Hepatic stellate cell (primary cell): ENCODE measurements at places on chromosomes 4 and X.

- no peak for DNase-seq
Measured at GRCh38 chrX:5638572-5638971, 590.1 kb downstream of the NLGN4X start.

GRCh38 chr4:183691897-183692296 is 32.8 kb downstream of the TRAPPC11 start:
- DNase-seq = no peak

- DNase-seq = no peak
Measured at GRCh38 chr4:6714954-6715353, 1.0 kb upstream of the BLOC1S4 start.

DNA sequence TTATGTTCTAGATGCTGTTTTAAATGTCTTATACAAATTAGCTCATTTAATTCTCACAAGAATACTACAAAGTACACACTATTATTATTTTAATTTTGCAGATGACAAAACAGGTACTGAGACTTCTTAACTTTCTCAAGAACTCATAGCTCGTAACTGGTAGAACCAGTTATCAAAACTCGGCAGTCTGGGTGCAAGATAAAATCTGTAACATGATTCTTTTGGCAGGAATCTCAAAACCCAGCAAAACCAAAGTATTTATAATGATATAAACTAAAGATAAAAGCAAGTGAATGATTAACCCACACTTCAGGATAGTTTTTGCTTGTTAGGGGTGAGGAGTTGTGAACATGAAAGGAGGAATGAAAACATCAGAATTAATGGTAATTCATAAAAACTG is 27.6 kb downstream of the CLNK start:
- DNase-seq = no peak

GRCh38 chrX:154720067-154720466 is 30.8 kb downstream of the GAB3 start:
- no peak for DNase-seq

- no peak for DNase-seq
Measured at GRCh38 chrX:9062641-9063040, 28.7 kb upstream of the FAM9B start.

DNA sequence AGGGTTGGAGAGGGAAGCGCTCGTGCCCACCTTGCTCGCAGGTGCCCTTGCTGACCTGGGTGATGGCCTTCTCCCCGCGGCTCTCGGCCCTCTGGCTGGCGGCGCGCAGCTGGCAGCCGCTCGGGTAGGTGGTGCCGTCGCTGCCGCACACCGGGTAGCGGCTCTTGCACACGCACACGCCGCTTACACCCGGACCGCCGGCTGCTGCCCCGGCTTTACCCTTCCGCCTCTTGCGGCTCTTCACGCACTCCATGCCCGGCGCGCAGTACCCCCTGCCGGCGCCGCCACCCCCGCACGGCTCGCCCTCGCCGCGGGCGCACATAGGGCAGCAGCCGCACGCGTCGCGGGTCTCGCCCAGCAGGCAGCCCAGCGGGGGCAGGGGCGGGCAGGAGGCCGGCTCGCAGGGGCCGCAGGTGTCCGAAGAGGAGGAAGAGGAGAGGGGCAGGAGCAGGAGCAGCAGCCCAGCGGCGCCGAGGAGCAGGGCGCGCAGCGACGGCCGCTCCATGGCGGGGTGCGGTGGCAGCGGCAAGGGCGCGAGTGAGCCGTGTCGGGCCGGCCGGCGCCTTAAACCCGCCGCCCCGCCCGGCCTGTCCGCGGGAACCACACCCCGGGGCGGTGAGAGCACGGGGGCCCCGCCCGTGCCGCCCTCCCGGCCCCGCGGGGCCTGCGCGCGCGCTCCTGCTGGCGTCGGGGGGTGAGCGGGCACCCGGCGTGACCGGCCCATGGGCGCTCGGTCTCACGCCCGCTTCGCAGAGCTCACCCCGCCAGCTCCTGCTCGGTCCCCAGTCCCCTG is at the start of gene IGFBP7:
Gene IGFBP7 (minus strand): TSS at position 539 of the 793 bp plus-strand sequence. CDS start 34 bp downstream, at position 505.
- DNase-seq = peak; percentile 78

- no peak for DNase-seq
Measured at GRCh38 chrX:150886381-150886780, 12.1 kb downstream of the CD99L2 start.

GRCh38 chrX:153974726-153975286 is 2.3 kb downstream of the TMEM187 start:
- no peak for DNase-seq

DNA sequence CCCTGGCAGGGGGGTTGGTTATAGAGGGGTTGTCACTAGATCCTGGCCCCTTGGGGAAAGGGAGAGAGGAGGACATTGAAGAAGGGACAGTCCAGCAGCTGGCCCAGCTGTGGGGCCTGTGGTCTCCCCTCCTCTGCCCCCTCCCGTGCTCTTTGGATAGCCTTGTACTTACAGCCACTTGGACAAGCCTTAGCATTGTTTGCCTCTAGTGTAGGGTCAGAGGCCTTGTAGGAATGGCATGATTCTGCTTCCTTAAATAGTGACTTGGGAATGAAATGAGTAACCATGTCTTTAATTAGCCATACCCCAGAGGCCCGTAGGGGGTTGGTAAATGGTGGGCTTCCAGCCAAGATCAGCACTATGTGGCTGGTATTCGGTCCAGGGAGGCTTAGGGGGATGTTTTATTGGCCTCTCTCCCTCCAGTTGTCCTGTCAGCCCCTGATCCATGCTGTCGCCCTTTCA is 230.6 kb downstream of the PTTG2 start:
- DNase-seq = peak; percentile 81

DNA sequence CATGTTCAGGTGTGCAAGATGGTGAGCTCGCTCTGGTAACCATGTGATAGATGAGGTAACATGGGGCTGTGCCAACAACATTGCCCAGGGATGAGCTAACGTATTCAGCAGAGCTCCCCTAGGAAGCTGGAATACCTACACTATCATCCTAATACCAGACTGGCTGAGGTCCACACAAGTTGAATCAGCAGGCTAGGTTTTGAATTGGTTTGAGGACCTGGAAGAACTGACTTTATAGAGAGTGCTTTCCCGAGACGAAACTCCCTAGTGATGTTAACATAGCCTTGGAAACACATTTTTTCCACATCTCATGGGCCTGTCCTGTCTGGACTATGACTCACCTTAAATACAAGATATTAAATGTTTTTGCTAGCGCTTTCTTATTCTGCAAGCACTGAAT is 56.7 kb downstream of the IGFBP7 start:
- no peak for DNase-seq

GRCh38 chr4:170139764-170140163 is 50.0 kb upstream of the AADAT start:
- DNase-seq = no peak

DNA sequence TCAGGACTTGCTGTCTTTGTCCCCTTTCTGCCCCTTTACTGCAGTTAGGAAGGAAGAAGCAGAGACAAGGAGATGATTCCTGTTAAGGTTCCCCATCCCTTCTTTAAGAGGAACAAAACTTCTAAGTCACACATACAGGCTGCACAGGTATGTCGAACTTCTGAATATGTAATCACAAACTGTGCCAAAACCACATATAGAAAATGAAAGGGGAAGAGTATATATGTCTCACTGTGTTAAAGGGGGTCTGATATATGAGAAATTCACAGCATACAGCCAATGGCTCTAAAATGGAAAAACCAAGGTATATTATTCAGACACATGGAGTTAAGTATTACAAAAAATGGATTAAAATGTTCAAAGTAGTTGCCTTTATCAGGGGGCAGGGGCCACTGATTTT is 11.7 kb downstream of the CFAP97 start:
- no peak for DNase-seq

DNA sequence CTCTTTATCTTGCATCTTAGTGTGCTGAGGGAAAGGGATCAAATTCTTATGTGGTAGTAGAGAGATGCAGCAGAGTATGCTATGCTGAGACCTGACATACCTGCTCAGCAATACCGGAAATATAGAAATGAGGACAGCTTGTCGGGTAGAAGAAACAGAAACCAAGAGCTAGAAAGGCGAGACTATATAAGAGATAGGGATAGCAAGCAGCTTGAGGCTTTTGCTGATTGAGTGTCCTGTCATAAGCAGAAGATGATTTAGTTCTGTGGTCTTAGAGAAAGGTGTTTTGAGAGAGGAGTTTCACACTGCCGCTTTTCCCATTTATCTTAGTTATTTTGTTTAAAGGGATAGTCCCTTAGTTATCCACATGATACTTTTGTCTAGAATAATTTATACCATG is 31.7 kb downstream of the USP9X start:
- no peak for DNase-seq

- peak; percentile 2 for DNase-seq
Measured at GRCh38 chrX:136497556-136498052, at the start of gene HTATSF1. Gene HTATSF1, plus strand, starts transcription at chrX:136497592. Its CDS starts 93 bp downstream, at chrX:136497685.

DNA sequence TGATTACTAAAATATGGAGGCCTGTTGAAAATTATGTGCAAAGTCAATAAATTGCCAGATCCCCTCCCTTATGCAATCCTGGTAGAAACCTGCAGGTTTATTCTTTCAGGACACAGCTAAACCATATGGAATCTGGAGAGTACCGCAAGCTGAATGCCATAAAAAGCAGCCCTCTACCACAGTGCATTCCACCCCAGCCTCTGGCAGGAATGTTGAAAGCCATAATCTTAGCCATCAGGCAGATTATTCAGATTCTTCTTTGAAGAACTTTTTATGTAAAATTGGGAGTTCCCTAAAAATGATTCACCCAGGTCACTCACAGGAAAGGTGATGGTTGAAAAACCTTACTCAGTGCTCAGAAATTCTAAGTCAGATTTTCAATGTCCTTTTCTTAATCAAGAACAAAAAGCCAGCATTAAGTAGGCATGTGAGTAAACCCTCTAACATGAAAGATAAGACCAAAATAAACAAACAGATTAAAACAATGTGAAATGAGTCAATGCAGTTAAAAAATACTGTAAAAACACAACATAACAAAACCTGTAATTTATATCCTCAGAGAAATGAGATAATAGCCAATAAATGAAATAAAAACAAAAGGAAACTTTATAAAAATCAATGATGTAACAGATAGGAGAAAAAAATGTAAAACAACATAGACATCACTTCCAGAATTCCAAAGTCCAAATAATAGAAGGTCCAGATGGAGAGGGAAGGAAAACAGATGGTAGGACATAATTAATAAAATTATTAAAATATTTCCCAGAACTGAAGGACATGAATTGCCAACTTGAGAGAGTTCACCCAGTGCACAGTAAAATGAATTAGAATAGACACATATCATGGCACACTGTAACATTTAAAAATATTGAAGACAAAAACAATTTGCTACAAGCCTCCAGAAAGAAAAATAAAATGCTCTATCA is 226.9 kb downstream of the FSTL5 start:
- no peak for DNase-seq

- no peak for DNase-seq
Measured at GRCh38 chr4:56619160-56619559, 61.9 kb downstream of the HOPX start.

GRCh38 chrX:50707955-50708699 is 105.9 kb downstream of the SHROOM4 start:
- DNase-seq = no peak

- no peak for DNase-seq
Measured at GRCh38 chr4:81704461-81704860, 232.8 kb upstream of the RASGEF1B start.

GRCh38 chrX:130174045-130174704 is 2.4 kb downstream of the RAB33A start:
- DNase-seq = peak; percentile 78

DNA sequence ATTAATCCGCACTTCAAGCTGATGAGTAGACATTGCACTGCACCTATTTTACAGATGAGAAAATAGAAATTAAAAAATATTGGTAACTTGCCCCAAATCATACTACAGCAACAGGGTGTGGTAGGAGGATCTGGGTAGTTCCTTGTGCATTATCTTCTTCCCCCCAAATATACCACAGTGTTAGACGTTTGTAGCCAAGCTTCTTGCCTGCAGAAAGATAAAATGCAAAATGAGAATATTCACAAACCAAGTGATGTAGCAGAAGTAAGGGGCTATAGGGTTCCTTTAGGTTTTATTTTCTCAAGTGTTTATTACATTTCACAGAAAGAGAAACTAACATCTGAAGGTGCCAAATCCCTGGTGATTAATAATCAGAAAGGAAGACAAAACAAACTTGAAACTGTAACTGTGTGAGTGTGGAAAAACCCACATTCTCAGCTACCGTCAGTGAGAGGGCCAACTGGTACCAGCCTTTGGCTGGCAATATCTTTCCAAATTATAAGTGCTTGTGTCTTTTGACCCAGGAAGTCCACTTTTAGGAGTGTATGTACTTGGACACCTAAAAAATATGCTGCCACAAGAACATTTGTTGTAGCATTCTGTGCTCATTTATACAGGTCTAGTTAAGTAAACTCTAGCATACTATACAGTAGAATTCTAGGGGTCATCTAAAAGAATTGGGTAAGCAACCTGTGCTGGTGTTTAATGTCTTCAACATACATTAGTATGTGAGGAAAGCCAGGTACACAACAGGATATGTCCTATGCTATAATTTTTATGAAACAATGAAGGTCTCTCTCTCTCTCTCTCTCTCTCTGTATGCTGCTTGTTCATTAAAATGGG is 6.7 kb upstream of the CD38 start:
- DNase-seq = no peak

DNA sequence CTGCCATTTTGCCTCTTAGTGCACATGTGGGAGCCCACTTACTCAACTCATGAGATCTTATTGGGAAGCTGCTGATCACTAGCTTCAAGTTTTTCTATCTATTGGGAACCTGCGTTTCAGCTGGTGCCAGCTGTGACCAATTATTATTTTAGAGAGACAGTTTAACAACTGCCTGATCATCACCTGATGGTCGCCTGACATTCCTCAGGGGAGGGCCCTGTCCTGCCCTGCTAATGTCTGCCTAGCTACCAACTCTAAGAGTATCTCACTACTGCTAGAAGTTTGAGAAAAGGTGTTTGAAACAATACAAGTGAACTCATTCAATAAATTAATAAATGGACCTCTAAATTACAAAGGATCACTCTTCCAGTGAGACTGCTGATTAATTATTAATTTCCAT is 95.5 kb downstream of the PCDH7 start:
- DNase-seq = no peak

- DNase-seq = no peak
Measured at GRCh38 chr4:74042681-74043080, 4.2 kb upstream of the CXCL3 start.

DNA sequence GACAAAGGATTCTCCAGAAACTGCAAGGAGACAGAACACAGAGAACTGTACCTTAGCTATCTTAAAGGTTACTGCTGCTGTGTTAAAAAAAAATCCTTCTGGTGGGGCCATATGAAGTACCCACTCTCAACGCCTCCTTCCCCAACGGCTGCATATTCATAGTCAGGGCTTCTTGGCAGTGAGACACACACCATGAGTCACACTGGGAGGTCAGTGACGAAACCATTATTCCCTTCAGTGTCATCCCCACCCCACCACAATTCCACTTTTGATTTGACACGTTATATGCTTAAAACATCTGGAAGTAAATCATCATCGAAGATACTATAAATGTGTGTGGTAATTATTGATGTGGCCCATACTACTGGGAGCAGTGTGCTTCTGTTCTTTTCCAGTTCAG is 271.5 kb downstream of the LDB2 start:
- peak; percentile 81 for DNase-seq
